Cortex of kidney (tissue), 1 donor: ENCODE measurements at places on chromosomes 16 and 17.

- no peak for DNase-seq
Observed at GRCh38 chr17:43813386-43813785, 19.6 kb downstream of the MPP3 start.

DNA sequence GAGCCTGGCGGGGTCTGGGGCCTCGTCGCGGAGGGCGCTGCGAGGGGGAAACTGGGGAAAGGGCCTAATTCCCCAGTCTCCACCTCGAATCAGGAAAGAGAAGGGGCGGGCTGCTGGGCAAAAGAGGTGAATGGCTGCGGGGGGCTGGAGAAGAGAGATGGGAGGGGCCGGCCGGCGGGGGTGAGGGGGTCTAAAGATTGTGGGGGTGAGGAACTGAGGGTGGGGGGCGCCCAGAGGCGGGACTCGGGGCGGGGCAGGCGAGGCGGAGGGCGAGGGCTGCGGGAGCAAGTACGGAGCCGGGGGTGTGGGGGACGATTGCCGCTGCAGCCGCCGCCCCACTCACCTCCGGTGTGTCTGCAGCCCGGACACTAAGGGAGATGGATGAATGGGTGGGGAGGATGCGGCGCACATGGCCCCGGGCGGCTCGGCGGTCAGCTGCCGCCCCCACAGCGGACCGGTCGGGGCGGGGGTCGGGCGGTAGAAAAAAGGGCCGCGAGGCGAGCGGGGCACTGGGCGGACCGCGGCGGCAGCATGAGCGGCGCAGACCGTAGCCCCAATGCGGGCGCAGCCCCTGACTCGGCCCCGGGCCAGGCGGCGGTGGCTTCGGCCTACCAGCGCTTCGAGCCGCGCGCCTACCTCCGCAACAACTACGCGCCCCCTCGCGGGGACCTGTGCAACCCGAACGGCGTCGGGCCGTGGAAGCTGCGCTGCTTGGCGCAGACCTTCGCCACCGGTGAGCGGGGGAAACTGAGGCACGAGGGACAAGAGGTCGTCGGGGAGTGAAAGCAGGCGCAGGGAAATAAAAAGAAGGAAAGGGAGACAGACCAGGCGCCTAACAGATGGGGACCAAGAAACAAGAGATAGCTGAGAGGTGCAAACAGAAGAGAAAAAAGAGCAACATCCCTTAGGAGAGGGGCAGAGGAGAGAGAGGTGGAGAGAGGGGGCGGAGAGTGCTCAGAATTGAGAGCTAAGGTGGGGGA is at the start of gene PNMT:
Gene PNMT, plus strand, starts transcription at position 509 of the 980 bp plus-strand sequence. Its CDS starts 23 bp downstream, at position 532.
- DNase-seq, result no peak

DNA sequence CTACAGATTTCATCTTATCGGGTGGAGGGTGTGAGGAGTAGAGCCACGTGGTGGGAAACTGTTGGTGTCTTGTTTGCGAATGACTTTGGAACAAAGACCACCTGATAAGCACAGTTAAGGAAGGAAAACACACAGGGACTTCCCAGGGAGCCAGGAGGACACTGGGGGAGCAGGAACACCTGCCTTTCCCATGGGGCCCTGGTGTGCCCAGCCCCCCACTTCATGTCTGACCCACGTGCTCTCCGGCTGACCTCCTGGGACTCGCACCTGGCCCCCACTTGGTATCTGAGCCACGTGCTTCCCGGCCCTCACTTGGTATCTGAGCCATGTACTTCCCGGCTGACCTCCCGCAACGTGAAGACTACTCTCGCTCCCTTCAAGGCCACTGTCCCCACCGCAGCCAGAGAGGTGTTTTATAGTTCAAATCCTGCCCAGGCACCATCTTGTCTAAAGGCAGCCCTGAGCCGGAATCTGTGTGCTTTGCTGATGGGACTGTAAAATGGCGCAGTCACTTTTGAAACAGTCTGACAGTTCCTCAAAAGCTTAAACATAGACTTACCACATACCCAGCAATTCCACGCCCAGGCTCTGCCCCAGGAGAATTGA is 5.4 kb upstream of the CSNK1D start:
- DNase-seq, result no peak

DNA sequence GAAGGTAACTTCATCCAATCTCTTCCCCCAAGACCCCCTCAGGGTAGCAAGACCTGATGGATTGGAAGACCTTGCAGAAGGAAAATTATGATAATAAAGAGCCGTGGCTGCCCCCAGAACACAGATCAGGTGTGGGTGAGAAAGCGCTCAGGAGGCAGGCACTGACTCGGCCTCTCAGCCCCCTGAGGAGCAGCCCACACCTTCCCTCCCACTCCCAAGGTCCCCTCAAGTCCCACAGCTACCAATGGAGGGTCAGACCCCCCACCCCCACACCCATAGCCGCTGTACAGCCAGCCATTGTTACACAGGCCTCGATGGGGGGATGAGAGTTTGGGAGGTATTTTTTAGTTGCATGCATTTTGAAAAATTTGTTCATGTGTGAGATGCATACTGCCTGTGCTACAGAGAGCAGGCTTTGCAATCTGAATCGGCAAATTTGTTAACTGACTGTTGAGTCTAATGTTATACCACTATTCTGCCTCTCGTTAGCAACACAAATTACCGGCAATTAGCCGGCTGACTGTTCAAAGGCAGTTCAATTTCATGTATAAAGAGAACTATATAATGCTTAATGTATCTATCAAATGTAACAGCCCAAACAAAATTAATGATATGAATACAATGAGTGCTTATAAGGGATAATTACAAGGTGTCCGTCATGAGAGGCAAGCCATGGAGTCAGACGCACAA is 211.7 kb downstream of the C16orf78 start:
- no peak for DNase-seq

DNA sequence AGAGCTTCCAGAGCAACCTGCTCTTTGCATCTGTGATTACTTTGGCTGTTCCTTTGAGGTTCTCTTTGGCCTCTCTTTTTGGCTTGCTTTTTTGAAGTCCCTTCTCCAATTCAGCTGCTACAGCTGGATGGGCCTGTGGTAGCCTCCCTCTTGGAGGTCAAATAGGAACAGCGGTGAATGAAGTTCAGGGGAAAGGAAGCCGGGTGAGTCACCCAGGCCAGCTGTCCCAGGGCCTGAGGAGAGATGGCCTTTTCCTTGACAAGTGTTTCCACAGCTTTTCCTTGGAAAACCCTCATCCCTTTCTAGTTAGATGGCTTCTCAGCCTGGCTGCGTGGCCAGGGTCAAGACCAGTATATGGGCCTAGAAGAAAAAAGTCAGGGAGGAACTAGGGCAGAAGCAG is 103.1 kb downstream of the STX8 start:
- DNase-seq, result no peak

DNA sequence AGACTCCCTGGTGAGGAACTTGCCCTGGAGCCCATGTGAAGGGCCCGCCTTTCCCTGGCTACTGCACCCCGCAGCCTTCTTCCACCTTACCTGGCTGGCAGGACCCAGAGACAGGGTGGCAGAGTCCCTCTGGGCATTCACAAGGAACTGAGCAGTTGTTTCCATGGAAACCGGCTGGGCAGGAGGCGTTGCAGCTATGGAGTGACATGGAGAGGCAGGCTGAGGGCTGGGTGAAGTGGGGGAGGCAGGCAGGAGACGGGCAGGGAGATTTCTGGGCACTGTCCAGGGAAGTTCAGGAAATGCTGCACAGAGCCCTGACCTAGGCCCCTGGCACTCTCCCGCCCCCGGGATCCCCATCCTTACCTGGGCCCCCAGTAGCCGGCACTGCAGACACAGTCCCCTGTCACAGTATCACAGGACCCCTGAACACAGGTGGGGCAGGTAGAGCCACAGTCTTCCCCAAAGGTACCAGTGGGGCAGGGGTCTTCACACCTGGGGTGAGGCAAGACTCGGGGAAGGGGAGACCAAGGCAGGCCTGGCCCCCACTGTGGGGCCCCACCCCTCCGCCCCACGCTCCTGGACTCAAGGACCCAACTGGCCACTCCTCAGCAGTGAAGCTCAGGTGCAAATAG is 5.9 kb downstream of the SCARF1 start:
- DNase-seq, result no peak

DNA sequence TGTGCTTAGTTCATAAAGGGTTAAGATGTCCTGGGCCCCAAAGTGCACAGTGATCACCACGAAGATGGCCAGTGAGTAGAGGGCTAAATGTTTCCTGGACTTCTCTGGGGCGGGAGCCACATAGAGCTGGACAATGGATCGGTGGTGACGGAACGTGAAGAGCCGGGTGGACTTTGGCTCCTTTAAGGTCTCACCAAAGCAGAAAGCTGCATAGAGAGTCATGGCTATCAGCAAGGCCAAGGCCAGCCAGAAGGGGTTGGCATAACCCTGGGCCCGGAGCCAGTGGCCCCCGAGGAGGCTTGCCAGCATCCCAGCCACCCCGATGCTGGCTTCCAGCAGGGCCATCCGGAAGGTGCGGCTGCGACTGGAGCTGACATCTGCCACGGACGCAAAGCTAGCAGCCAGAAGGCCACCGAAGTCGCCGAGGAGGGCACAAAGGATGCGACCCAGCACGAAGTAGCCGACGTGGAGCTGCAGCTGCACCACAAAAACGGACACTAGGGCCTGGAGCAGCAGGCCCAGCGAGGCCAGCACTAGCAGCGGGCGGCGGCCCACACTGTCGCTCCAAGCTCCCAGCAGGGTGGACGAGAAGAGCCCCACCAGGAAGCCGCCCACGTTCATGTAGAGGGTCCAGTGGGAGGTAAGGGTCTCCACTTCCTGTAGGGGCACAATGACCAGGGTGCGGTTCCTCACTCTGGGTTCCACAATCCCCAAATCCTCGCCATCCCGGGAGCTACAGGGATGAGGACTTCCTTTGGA is 1.0 kb downstream of the SLC46A1 start:
- DNase-seq, result no peak

DNA sequence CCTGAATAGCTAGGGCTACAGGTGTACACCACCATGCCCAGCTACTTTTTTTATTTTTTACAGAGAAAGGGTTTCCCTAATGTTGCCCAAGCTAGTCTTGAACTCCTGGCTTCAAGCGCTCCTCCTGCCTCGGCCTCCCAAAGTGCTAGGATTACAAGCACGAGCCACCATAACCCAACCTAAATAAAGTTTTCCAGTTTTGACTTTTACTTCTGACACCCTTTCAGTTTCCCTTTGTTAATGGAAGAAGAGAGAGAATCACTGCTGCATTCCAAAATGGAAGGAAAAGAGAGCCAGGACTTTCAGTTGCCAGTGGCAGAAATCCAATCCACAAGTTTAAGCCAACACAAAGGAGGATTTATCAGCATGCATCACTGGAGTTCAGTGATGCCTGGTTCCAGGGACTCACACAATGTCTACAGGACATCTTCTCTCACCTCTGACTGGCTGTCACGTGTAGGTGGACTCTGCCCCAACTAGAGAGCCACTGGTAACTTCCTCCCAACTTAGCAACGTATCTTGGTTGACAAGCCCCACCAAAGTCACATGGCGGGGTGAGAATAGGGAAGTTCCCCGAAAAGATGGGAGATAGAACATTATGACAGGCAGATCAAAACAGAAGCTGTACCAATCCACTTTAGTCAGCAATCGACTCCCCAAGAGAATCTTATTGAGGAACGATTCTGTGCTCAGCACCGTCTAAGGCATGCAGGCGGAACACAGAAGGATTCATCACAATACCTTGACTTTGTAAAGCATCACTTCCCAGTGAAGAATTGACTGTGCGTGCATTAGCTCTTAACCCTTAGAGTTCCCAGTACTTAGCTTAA is 46.5 kb downstream of the GAS7 start:
- DNase-seq, result no peak

- no peak for DNase-seq
Observed at GRCh38 chr17:72494566-72494965, 373.7 kb downstream of the SOX9 start.

DNA sequence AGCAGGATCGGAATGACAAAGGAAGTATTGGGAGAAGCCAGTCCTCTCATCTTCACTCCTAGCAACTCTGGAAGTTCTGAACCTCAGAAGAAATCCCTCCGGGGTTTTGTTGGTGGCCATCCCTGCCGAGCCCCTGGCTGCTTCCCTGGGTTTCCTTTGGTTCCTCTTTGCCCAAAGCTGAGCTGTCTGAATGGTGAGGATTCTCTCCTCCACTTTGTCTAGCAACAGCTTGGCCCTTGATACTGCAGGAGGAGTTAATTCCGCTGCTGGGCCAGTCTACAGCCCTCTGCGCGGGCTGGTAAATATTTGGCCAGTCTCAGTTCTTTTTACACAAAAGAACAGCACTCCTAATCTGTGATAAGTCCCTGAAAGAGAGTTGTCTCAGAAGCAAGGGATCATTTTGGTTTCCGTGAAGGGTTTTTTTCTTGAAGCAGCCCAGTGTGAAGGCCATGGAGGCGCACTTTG is 170.9 kb downstream of the RAB11FIP4 start:
- no peak for DNase-seq

GRCh38 chr17:32933881-32934280 is 5.9 kb downstream of the TMEM98 start:
- no peak for DNase-seq

GRCh38 chr17:18318117-18318516 is 3.0 kb downstream of the SMCR8 start:
- DNase-seq, result no peak

DNA sequence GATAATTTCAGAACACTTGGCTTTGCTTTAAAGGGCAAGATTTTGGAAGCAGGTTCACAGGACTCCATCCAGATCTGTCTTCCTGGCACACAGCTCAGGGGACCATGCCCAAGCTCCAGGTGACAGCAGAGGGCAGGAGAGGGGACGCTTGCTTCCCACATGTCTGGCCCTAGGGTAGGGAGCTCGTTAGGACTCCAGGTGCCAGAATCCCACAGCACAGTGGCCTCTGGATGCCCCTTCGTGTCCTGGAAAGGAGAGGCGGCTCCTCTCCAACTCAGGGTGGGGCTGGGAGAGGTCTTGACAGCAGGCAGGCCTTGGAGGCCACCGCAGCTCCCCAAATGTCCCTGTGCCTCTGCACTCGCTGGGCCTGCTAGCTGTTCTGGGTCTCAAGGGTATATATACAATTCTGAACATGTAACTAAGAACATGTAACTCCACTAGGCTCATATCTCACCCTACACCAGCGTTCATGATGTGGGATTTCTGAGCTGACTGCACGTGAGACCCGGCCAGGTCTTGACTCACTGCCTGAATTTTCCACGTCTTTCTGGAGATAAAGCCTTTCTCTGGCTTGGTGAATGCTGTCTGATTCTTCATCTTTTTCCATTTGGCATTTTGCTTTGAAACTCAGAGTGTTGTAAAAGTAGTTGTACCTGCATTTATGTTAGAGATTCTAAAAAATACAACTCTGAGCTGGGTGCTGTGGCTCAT is 52.8 kb downstream of the MARCHF10 start:
- DNase-seq, result no peak

DNA sequence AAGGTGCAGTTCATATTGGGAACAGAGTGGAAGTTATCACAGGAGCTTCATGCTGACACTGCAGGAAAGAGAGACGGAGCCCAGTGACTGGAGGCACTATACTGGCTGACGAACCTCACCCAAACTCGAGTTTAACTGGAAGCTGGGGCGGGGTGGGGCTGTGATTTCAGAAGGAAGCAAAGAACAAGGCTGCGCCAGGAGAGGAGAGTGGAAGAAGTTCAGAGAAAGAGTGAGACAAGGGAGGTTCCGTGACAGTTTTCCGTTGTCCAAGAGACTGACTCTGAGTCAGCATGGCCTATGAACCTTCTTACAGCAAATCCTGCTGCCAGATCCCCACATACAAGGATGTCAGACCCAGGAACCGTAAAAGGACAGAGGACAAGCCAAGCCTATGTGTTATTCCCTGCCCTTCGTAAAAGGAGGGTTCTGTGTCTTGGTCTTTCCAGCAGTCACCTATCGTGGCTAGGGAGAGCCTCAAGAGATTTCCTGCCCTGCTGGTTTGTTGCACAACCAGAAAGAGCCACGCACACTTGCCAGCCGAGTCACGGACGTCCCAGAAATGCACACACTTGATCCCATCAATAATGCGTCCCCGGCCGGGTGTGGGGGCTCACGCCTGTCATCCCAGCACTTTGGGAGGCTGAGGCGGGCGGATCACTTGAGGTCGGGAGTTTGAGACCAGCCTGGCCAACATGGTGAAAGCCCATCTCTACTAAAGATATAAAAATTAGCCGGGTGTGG is 5.1 kb downstream of the PITPNA start:
- no peak for DNase-seq
